ENCODE measurements at places on chromosomes 3 and 15.

DNA sequence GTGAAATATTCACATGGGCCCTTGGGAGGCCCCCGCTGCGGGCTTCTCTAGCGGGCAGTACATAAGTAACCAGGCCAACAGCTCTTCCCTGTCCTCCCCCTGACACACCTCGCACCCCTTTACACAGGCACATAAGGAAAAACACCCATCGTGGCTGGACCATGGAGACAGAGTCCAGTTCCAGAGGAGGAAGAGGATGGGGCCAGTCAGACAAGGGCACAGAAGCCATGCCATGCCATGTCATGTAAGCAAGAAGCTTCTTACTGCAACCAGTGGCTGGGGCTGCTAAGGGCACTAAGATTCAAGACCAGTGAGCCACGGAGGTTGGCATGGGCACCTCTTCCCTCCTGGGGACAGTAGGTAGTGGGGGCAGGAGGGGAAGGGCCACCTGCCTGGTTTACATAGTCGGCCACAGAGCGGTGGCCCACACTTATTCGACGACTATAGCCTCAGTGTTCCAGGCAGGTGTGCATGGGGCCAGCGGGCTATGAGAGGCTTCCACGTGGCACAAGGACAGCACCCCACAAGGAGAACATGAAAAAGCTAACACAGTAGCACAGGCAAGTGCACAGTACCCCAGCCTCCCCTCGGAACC lies 5.7 kb upstream of the CYP11A1 start:
- no peak for DNase-seq

- no peak for DNase-seq
These were observed 501.3 kb downstream of the NTRK3 start for GRCh38 chr15:87755226-87755625.

GRCh38 chr3:184336547-184337398 lies 627 bp upstream of the FAM131A start:
- DNase-seq = no peak

GRCh38 chr3:55807210-55807609 lies 320.1 kb upstream of the WNT5A start:
- DNase-seq = no peak

GRCh38 chr15:40336744-40337122 lies 4.0 kb downstream of the CCDC9B start:
- peak; percentile 50 for DNase-seq

DNA sequence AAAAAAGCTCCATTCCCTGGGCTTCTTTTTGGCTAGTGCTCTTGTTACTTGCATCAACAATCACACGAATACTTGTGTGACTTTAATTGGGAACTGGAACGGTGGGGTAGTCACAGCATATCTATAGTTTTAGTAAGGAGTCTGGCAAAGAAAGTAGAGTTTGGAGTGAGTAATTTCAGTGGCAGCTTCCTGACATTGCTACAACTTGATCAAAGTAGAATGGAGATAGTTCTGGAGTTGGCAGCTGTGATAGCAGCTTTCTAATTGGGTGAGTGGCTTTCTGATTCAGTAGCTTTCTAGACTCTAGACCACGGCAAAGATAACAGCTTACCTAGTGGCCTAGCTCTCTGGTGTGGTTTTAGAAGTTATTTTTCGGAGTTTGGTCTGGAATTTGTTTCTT lies 475.0 kb downstream of the TUSC7 start:
- DNase-seq = no peak

DNA sequence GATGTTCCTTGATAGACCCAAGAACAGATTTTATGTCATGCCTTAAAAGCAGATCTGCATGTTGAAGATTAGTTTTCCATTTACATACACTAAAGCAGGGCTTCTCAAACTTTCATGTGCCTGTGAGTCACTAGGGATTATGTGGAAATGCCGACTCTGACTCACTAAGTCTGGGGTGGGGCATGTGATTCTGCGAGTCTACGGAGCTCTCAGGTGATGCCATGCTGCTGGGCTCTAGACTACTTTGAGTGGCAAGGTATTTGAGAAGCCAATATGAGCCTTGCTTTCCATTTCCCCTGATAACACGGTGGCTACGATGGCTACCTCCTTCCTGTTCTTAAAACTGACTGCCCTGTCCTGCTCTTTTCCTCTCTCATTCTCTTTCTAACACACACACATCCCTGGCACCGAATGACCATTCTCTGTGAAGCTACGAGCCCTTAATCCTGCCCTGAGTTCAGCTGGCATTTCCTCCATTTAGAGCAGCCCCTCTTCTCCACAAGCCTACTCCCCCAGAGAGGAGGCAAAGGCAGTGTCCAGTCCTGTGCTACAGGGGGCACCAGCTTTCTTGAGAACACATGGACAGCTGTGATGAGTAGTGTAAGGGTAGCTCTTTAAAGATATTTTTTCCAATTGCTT lies 39.7 kb upstream of the PYGO1 start:
- no peak for DNase-seq

GRCh38 chr15:28942571-28942970 lies 56.8 kb downstream of the APBA2 start:
- DNase-seq = no peak

GRCh38 chr3:42053476-42053875 lies 37.7 kb upstream of the TRAK1 start:
- DNase-seq = no peak

DNA sequence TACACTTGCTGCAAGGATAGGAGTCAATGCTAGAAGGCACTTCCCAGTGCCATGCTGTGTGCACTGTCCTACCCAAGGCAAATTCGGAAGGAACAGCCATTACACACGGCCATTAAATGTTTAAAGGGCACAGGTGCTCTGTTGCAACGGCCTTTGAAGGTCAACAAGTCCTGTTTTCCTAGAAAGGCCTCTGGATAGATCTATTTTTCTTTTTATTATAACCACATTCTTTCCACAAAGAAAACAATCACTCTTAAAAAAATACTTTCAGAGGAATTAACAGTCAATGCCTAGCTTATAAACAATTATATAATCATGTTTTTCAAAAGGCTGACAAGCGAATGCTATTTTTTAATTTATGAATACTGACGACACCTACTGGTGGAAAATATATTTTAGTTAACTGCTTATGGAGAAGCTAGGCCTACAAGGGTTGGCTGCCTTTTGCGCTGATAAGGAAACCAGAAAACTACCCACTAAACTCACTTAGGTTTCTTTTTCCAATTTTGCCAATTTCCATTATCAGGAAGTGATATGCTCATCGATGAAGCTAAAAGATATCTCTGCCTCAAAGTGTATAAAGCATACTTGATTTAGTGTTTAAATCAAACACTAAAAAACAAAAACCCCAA lies 2.4 kb downstream of the ARHGEF3 start:
- DNase-seq = peak; percentile 48

- peak; percentile 45 for DNase-seq
These were observed 140.1 kb downstream of the SMAD6 start for GRCh38 chr15:66841953-66842681.

GRCh38 chr15:57217778-57218598 lies 158.3 kb upstream of the CGNL1 start:
- DNase-seq = no peak

GRCh38 chr3:196097373-196098154 lies 15.7 kb upstream of the TFRC start:
- no peak for DNase-seq

- DNase-seq = no peak
These were observed 5.1 kb downstream of the BFSP2 start for GRCh38 chr3:133404920-133405319.

DNA sequence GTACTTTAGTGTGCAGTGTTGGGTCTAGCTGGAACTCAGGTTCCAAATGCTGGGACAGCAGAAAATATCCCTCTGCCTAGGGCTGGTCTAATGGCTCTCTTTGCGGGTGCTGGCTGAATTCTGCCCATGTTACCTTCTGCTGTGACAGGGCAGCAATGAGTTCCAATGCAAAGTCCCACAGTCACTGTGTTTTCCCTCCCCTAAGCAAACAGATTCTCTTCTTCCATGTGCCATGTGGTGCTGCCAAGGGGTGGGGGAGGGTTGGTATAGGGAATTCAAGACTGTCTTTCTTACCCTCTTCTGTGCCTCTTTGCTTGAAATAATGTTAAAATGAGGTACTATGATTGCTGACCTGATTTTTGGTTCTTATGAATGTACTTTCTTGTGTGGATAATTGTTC lies 229.6 kb downstream of the GBE1 start:
- DNase-seq = no peak

- DNase-seq = no peak
These were observed 3.2 kb downstream of the SSR3 start for GRCh38 chr3:156551746-156552145.

GRCh38 chr15:94456226-94456625 lies 224.9 kb downstream of the MCTP2 start:
- DNase-seq = no peak

GRCh38 chr15:70284438-70285214 lies 186.9 kb upstream of the TLE3 start:
- DNase-seq = peak; percentile 78

DNA sequence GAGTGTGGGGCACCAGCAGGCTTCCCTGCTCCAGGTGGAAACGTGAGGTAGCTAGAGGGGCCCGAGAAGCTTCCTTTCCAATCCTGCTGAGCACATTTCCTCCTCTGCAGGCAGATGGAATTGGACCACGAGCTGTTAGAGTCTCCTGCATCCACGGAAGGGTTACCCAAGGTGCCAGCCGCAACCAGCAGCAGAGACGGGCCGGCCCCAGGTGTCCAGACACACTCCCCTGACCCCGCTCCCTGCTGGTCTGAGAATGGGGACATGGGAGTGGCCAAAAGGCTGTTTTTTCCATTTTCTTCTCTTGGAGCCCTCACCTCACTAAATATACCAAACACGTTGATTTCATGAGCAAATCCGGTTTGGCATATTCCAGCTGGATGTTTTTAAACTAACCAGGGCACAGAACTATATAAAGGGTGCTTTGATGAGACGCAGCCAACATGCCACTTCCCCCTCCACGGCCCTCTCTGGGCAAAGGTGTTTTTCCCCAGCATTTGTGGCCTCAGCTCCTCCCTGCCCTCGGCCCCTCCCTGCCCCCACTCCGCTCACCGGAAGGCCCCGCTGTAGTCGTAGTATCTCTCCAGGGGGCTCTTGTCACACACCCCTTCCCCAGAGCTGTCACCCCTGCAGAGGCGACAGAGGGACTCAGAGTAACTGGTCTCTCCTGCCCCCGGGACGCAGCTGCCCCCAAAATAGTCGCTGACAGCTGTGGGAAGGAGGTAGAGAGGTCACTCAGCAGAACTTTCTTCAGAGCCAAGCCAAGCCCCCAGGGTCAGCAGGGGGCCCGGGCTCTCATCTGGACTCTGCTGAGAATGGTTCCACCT lies 7.0 kb downstream of the MELTF start:
- no peak for DNase-seq

- DNase-seq = no peak
These were observed 1095.1 kb downstream of the IGSF11 start for GRCh38 chr3:117939425-117940027.

GRCh38 chr3:71446734-71447133 lies 136.8 kb downstream of the FOXP1 start:
- no peak for DNase-seq

DNA sequence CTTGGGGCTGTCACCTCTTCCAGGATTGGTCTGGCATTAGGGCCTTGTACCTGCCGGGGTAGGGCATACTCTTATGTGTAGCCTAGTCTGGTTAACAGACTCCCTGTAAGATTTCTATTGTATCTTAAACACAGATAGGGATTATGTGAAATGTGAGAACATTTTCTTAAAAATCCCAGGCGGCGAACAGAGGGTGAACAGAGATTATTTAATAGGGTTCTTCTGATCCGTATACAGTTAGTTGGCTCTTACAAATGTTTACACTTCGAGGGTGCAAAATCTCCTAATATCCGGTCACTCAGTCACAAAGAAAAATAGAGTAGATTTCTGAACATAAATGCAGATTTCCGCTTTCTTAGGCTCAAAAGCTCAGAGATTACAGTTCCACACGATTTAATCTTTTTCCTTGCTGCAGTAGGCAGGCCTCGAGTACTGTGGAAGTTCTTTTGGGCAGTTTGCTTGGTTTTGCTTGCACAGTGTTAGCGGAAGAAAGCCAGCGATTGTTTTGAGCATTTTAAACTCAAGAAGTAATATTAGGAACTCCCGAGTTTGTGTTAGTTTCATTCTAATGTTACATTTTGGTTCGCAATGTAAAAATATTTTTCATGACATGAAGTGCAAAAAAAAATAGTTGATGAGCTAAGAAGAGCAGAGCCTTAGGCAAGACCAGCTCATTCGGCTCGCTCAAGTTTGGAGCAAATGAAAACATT lies 993 bp downstream of the PLCL2 start:
- DNase-seq = no peak

GRCh38 chr3:155363690-155364070 lies 70.2 kb upstream of the STRIT1 start:
- no peak for DNase-seq

- DNase-seq = no peak
These were observed 12.8 kb downstream of the PPCDC start for GRCh38 chr15:75036212-75036616.

GRCh38 chr3:159130108-159130507 lies 328.3 kb downstream of the MFSD1 start:
- DNase-seq = no peak

DNA sequence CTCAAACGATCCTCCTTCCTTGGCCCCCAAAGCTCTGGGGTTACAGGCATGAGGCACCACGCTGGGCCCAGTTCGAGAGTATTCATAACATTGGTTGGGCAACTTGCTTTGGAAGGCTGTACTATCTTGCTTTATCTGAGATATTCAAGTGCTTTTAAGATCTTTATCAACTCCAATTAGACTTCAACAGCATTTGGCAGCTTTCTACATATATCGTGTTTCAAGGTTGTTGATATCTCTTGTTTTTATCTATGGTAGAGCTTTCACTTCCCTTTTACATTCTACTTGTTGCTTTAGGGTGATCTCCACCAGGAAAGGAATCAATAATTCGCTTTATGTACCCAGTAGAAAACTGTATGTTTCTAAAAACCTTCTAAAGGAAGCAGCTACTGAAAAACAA lies 395.3 kb downstream of the IL5RA start:
- DNase-seq = no peak

DNA sequence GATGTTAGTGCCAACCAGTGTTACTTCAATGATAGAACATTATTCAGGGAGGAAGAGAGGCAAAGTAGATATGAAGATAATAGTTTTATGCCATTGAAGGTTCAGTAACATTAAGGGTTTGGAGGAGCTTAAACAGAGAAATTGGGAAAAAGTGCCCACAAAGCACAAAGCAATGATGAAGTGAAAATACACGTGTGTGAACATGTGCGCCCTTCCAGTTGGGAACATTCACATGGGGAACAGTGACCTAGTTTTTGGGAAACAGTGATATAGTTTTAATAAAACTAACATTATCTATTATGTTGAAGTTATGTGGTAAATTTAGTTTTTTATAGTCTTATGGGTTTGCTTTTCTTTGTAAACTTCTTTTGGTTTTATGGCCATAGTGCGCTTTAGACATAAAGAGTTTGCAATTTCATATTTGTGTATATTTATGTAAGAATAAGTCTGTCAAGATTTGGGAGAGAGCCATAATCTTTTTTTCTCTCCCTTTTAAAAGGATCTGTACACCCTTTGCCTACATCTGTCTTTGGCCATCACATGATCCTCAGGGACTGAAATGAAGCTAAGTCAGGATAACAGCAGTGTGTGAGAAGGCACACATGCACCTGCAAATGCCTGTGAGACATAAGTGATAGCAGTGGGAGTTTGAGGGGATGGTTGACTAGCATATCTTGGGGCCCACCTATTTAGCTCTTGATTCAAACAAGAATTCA lies 450.3 kb upstream of the THRB start:
- no peak for DNase-seq

Data from germinal center (tissue), 1 donor.